ENCODE measurements at places on chromosomes 5 and 9.

- DNase-seq: no peak
Measured at GRCh38 chr9:134706522-134706921, 64.9 kb downstream of the COL5A1 start.

DNA sequence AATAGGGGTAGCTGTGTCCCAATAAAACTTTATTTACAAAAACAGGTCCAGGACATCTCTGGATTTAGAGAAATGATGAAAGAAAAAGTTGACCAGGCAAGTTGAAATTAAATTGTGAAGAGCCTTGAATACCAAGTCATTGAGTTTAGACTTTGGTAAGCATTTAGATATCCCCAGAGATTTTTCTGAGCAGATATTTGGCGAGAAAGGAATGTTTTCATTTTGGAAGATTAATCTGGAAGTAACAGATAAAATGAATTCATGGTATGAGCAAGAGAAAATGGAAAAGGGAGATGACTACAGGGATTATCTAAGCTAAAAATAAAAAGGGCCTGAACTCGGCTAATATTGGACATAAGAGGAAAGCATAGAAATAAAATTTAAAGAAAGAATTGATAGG lies 157.6 kb downstream of the ACTL7B start:
- DNase-seq: no peak

- DNase-seq: no peak
Measured at GRCh38 chr5:94425396-94425795, 193.0 kb downstream of the KIAA0825 start.

DNA sequence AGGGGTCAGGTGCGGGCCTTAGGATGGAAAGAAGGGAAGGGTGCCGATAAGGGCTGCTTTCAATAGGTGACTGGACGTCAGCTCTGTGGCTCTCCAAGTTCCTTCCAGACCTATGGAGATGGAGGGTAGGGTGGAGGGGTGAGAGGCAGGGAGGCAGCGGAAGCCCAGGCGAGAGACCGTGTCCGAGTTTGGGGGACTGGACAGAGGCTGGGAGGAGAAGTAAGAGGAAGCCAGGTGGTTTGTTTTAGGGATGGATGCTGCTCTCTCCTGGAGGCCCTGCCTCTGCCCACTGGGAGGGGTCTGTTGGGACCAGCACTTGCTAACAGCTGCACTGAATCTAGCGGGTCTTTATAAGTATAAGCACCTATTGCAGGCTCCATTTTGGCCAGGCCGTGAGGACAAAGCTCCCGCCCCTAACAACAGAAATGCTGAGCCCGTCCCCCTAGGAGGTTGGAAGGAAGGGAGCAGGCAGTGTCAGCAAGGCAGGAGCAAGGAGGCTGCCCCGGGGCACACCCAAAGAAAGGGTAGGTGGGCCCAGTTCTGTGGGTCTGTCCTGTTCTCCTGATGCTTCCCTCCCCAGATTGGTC lies 167.5 kb downstream of the DAB2IP start:
- DNase-seq: no peak

DNA sequence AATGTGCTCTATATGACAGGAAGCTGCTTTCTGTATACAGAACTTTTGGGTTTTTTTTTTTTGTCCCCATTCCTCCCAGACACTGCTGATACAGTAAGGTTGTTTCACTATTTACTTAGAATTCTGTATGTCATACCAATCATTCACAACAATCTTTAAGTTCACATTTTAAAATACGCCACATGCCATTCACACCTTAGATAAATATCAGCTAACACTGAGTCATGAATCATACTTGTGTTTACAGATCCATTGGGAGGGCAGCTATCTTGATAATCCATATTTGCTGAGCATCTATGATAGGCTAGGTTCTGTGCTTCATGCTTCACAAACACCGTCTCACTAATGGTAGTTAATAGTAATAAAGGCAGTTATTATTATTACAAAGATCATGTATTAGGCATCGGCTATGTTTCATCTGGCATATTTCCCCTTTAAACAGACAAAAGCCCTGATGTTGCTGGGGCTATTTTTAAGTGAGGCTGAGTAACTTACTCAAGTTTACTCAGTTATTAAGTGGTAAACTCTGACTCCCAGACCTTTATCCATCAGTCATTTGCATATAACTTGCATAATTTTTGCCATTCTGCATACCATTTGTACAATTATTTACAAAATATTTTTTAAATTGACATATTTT lies 152.2 kb upstream of the HMHB1 start:
- no peak for DNase-seq
